ENCODE measurements at places on chromosomes 1 and 21.
A peak's percentile ranks its signal among the peaks of the same experiment; 100 is the strongest.

DNA sequence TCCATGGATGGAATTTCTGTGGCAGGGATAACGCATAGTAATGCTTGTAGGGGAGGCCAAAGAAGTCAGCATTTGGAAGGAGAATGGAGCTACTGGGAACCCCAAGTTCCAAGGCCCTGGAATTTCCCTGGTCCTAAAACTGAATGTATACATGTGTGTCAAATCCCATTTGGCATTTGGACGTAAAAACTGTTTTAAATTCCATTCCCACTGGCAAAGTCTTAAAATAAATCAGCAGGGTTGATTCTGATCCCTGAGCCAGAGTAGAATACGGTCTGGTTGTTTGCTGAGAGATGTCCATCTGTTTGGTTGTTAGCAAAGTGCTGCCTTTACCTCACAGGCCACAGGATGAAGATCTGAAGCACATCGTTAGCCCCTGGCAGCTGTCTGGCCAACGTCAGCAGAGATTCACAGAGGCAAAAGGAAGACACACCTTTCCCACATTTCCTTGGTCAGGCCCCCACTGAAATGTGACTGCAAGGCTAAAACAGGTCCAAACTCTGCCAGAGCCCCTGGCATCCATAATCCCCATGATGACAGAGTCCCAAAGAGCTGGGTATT lies 62.2 kb downstream of the GORAB start:
- DNase-seq = no peak

- no peak for DNase-seq
These were observed 72.7 kb upstream of the FAM20B start for GRCh38 chr1:178953034-178953433.

DNA sequence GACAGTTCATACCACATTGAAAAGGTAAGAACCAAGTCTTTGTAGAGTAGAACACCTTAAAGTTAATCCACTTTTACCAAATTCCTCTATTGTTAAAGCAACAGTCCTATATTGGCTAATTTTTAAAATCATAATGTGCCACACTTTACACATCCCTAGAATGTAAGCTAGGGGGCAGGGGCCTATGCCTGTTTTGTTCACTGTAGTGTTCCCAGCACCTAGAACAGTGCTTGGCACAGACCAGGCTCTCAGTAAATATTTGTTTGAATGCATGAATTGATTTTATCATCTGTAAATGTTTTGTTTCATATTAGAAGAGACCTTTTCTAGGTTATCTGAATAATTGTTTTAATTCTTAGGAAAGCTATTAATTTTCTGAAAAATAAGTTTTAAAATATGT lies 9.1 kb downstream of the SMAP2 start:
- DNase-seq = no peak

- DNase-seq = peak; percentile 65
These were observed 6.8 kb upstream of the ACKR1 start for GRCh38 chr1:159197561-159198557.

DNA sequence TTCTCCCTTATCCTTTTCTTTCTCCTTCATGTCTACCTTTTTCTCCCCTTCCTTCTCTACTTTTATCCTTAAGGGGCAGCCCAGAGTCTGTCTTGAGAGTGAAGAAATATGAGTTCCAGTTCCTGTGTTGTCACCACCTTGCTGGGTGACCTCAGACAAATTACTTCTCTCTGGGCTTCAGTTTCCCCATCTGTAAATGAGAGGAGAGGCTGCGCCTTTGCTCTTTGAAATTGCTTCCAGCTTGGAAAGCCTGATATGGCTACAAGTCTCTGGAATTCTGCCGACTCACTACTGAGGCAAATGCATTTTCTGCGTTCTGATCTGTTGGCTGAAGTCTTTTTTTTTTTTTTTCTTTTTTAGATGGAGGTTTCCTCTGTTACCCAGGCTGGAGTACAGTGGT lies 119.2 kb downstream of the SYF2 start:
- DNase-seq = no peak

- no peak for DNase-seq
These were observed 78.3 kb downstream of the NDUFS5 start for GRCh38 chr1:39104158-39105060.

DNA sequence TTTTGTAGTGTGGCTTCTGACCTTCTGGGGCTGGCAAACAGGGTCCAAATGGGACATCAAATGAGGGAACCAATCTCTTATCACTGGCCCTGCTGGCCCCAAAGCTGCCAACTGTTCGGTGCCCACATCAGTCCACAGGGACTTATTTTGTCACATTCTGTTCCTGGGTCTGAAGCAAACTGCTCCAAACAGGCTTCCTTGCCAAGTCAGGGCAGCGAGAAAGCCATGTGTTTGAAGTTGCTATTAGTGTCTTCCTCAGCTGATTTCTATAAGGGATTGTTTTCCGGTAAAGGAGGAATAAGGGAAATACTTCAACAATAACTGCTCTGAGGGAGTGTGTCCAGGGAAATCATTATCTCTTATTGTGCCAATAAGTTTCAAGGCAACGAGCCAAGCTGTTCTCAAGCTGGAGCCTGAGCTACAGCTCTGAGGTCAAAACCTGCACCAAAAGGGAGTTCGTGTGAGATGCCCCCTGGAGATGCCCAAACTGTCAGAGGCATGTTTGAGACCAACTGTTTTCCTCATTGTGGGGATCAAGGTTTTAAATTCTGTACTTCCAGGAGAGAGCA lies 381.4 kb upstream of the PROX1 start:
- DNase-seq = no peak

DNA sequence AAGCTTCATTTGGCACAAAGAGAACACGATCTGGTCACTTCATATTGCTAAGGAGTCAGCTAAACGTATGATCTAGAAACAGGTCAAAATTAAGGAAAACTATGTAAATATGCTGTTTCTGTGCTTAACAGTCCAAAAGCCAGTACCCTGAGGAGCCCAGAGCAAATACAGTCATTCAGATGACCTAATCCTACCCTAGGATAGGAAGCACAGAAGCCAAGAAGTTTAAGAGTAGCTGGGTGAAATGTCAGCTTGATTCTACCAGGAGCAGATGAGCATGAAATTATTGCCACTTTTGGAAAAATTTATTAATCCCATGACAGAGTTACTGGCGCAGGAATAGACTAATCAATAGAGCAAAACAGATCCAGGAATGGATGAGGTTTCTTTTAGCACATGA lies 18.3 kb downstream of the SORT1 start:
- DNase-seq = no peak

DNA sequence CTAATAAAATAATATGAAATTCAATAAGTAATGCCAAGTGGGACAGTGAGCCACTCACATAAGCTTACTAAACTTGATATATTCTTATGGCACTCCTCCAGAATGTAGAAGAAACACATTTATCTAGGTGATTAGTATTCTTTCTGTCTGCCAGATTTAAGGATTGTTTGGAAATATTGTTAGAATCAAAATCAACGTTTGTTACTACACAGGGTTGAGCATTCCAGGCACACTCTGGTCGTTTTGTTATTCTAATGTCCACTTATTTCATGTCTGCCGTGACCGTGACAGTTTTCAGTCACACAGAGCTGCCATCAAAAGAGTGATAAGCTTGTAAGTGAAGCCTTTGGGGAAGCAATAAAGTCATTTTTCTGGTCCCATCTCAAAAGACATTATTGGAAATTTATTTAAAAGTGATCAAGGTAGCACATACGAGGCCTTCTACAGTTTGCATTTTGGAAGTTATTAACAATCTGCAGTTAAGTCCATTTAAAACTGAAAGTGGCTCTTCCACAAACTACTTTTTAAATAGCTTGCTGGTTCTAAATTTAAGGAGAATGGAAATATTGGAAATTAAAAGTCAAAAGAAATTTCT lies 38.0 kb downstream of the NFIA start:
- no peak for DNase-seq

GRCh38 chr21:20639026-20639425 lies 359.2 kb upstream of the NCAM2 start:
- DNase-seq = no peak

DNA sequence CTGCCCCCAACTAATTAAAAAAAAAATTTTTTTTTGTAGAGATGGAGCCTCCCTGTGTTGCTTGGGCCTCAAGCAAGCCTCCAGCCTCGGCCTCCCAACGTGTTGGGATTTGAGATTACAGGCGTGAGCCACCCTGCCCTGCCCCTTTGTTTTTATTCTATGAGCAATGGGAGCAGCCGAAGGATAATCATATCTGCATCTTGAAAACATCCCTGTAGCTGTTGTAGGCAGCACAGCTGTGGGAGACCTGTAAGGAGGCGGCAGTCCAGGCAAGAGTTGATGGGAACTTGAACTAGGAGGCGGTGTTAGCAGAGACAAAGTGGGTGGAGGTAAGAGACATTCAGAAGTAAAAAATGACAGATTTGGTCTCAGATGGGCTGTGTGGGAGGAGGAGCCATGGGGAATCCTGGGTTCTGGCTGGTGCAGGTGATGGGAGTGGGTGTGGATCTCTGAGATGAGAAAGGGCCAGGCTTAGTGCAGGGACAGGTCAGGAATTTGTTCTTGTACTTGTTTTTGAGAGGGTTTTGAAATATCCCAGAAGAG lies 31.3 kb downstream of the STUM start:
- no peak for DNase-seq

- no peak for DNase-seq
These were observed 6.4 kb downstream of the RIPK4 start for GRCh38 chr21:41760411-41760810.

DNA sequence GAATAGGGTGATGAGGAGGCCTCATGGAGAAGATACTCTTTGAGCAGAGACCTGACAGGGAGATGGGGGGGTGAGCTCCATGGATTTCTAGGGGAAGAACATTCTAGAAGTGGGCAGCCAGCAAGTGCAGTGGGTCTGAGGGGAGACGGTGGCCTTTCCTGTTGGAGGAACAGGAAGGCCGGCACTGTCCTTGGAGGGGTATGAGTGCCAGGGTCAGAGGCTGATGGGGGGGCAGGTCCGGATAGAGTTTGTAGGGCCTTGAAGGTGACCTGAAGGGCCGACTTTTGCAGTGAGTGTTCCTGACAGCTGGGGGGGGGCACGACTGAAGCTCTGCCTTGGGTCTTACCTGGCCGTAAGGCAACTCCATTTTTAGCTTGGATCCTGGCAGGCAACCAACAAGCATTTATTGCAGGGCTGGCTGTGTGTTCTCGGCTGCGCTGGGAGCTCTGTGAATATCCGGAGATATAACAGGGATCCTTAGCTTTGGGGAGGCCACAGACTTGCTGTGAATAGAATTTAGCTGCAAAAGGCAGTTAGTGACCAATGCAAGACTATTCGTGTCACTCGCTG lies 130.6 kb downstream of the MRPS6 start:
- no peak for DNase-seq

DNA sequence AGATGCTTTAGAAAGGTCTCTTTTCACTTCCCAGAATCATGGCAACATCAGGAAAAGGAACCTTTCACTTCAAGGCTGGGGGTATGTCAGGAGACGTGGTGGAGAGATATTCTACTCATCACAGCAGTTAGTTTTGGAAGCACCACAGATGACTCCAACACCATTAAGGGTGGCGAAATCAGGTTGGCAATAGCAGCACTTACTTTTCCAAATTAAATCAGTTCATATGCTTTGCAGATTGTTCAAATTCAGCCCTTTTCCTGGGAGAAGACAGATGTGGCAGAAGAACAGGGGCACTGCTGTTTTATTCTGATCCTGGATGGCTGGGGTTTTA lies 79.0 kb downstream of the RUNX1 start:
- no peak for DNase-seq

GRCh38 chr1:2256435-2257244 lies 28.5 kb downstream of the SKI start:
- DNase-seq = no peak

DNA sequence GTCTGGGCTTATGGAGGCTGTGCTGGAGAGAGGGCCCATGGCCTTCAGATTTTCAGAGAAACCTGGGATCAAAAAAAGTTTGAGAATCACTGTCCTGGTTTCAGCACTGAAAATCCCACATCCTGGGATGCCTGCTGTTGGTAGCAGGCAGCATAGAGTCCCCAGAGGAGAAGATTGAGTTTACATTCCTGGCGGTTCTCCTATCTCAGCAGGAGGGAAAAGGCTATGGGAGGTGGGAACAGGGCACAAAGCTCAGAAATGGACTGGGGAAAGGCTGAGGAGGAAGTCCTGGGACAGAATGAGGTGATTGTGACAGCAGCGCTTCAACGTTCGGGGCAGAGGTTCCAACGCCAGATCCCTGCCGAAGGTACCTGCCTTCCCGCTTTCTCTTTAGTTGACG lies 103.4 kb downstream of the ETS2 start:
- no peak for DNase-seq

DNA sequence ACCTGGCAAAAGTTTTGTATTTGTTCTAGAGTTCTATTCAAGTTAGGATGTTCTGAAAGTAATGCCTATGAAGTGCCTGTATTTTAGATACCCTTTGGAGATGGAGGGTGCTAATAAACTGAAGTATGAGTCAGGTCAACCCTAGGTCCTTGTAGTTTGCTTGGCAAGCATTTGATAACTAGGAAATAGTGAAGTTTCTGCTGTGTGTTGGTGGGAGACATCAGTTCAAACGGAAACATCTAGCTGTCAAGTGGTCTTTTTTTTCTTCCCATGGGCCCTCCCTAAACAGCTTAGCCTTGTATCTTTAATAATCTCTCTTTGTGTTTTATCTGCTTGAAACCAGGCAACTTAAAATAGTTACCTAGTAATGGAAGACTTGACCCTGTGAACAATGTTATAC lies 4.5 kb downstream of the MRPS6 start:
- DNase-seq = no peak

GRCh38 chr1:19426294-19427086 lies 58.8 kb downstream of the CAPZB start:
- DNase-seq = no peak

GRCh38 chr21:15564907-15565306 lies 164.9 kb upstream of the USP25 start:
- DNase-seq = no peak

DNA sequence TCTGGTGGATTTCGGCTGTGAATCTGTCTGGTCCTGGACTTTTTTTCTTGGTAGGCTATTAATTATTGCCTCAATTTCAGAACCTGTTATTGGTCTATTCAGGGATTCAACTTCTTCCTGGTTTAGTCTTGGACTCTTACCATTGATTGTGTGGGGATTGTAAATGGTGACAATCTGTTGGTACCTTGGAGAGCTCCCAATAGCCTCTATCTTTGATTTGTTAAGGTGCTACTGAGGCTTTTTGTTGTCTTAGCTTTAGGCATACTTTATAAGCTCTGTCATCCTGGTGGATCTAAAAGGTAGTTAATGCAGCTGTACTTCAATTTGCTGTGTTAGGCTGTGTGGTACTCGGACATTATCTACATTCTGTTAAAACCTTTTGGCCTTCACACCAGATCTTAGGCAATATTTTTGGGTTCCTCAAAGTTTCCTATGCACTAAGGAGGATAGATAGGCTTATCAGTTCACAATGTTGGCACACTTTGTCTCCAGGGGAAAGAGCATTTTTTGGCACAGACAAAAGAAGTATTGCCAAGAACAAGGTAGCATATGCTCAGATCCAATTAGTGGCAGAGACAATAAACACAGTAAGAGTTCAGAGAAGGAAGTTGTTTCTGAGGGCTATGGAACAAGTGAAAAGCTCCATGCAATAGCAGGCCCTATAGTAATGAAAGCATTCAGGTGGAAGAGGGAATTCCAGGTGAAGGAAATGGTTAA lies 230.4 kb downstream of the PDE4B start:
- no peak for DNase-seq

- no peak for DNase-seq
These were observed 12.2 kb upstream of the PADI6 start for GRCh38 chr1:17359808-17360207.
